NCI-H526 treated with DMSO at 0.1 percent for 48 hours (cell line): ENCODE measurements at places on chromosomes 1 and 21.
A peak's percentile ranks its signal among the peaks of the same experiment; 100 is the strongest.

DNA sequence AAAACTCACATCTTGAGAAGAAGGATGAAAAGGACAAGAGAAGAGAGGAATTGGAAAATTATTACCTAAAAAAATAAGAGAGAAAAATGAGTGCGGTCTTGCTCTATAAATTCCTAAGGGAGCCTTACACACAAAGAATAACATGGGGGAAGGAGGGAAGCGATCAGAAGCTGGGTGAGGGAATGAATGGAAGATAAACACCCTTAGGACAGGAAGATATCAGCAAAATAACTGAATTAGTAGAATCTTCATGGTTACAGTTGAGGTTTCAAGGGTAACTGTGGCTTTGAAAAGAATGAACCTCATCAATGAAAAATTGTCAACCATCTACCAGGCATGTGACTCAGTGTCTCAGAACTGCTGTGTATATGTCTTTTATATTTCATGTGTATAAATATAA lies 192.5 kb upstream of the FOXD3 start:
- DNase-seq = no peak

- DNase-seq = no peak
These were observed 28.3 kb upstream of the ZNF326 start for GRCh38 chr1:89966656-89967055.

GRCh38 chr1:201171063-201172036 lies 17.1 kb upstream of the TMEM9 start:
- no peak for DNase-seq

- no peak for DNase-seq
These were observed 191.8 kb downstream of the TPR start for GRCh38 chr1:186183219-186183618.

GRCh38 chr1:205247130-205247921 lies 19.6 kb downstream of the TMCC2 start:
- peak; percentile 68 for DNase-seq

- no peak for DNase-seq
These were observed 45.6 kb downstream of the UBR4 start for GRCh38 chr1:19164274-19165015.

GRCh38 chr21:40472013-40472412 lies 374.9 kb downstream of the DSCAM start:
- DNase-seq = no peak

DNA sequence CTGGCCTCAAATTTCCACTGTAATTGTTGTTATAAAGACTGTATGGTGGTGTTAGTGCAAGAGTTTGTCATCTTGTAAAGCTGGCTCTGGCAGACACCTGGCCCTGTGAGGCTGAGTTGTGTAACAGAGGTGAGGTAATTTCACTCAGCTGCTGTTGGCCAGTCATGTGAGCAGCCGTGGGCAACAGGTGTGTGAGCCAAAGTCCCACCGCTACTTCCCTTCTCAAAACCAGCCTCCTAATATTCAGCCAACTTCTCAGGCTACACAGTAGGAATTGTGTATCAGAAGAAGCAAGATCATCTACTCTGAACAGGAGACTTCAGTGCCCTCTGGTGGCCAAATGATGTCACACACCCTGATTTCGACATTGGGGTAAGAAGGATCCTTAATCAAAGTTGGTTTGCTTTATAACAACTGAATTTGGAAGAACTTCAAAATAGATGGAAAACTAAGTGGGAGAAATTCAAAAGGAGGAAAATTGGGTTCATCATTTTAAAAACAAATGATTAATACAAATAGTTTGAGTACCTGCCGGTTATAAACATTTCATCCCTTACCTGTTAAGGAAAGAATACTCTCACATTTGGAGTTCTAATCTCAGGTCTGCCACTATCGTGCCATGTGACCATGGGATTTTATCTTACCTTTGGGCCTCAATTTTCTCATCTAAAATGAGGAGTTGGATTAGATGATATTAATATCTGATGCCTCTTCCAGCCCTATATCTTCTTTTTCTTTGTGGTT lies 2.6 kb upstream of the CREG1 start:
- DNase-seq = peak; percentile 83

DNA sequence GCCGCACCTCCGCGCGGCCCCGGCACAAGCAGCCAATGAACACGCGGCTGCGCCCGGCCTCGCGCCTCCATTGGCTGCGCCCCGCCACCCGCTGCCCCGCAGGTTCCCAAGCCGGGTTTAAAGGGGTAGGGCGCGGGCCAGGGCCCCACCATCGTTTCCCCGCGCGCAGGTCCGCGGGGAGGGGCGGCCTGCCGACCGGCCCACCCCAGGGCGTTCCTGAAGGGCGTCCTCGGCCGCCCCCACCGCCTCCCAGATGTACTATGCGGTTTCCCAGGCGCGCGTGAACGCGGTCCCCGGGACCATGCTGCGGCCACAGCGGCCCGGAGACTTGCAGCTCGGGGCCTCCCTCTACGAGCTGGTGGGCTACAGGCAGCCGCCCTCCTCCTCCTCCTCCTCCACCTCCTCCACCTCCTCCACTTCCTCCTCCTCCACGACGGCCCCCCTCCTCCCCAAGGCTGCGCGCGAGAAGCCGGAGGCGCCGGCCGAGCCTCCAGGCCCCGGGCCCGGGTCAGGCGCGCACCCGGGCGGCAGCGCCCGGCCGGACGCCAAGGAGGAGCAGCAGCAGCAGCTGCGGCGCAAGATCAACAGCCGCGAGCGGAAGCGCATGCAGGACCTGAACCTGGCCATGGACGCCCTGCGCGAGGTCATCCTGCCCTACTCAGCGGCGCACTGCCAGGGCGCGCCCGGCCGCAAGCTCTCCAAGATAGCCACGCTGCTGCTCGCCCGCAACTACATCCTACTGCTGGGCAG lies at the start of gene OLIG1:
Gene OLIG1 (plus strand): TSS at position 148 of the 750 bp plus-strand sequence. CDS start 106 bp downstream, at position 254.
- peak; percentile 67 for DNase-seq

- no peak for DNase-seq
These were observed 1.6 kb upstream of the GREM2 start for GRCh38 chr1:240613356-240614142.

- DNase-seq = no peak
These were observed 56.0 kb upstream of the CASZ1 start for GRCh38 chr1:10852486-10852885.

- DNase-seq = no peak
These were observed 13.5 kb upstream of the ETV3L start for GRCh38 chr1:157113106-157113505.
